ENCODE measurements at places on chromosomes 3 and 15.

- peak; percentile 18 for DNase-seq
These were observed 134.2 kb upstream of the SATB1 start for GRCh38 chr3:18559331-18559842.

- DNase-seq: no peak
These were observed 27.5 kb downstream of the NXPE3 start for GRCh38 chr3:101806491-101806890.

DNA sequence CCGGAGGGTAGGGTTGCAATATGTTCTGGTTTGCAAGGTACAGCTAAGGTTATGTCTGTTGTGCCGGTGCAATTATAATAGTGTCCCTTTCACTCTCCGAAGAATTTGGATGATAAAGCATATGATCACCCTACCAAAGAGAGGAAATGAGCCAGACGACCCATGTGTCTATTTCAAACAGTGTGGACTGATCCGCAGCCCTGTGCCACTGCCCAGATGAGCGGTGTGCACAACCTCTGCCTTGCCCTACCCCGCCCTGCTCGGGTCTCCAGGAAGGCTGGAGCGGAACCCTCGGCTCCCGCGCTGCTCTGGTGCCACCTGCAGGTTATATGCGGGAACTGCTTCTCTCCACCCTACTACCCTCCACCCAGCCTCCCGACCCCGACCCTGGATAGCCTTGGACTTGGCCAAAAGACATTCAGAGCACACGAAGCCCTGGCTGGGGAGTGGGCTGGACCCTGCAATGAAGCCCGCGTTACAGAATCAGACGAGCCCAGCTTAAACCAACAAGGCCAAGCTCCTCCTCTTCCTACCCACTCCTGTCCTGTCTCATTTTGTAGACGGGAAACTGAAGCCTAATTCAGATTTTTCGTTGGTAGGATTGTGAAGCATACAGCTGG, 68.4 kb upstream of the CHRNB4 start:
- DNase-seq: no peak

DNA sequence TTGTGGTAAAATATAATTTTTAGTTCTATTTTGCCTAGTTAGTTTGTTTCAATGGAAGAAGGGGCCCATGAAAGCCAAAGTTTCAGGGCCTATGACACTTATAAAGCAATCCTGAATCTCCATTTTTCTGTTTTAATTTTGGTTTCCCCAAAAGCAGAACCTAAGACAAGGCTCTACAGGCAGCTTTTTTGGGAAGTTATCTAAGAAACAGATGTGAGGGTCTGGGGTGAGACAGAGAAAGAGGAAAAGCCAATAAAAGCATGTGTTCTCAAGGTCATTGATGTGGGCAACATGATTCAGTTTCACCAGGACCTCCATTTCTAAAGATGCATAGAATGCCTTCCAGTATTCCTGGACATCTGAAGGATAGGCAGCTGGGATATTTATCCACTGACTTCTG, 598.5 kb downstream of the PDCD6IP start:
- no peak for DNase-seq

DNA sequence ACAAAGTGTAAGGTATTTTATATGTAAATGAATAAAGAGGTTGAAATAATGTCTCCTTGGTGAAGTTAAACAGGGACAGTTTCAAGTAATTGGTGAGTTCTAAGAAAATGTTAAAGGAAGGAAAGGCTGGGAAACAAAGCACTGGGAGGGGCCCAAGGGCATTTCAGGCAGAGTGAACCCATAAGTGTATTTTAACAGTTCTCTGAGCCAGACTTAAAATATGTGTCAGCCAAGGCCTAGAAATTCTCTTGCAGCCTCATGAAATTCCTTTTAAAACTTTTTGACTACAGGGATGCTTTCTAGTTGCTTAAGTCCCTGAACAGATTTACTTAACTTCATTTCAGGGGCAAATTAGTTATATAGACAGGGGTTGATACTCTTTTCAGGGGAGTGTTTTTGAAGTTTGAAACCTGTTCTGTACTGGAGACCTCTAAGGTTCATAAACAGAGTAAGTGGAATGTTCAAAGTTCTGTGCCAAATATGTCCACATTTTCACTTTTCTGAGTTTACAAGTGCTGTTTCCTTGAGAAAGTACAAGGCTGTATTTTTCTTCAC, 77.6 kb downstream of the GALK2 start:
- DNase-seq: no peak

DNA sequence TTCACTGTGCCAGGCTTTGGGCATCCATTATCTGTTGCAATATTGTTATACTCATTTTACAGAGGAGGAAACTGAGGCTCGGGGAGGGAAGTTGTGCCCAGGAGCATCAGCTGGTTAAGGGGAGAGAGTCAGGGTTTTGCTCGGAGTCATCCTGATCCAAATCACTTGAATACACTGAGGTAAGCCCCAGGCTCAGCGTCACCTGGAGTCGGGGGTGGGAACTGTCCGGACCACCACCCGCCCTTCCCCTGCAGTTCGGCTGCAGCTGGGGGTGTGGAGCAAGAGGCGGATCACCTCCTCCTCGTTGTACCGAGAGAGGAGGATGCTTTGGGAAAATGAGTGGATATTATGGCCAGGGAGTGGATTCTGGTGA, 646 bp downstream of the HRH1 start:
- DNase-seq: no peak

DNA sequence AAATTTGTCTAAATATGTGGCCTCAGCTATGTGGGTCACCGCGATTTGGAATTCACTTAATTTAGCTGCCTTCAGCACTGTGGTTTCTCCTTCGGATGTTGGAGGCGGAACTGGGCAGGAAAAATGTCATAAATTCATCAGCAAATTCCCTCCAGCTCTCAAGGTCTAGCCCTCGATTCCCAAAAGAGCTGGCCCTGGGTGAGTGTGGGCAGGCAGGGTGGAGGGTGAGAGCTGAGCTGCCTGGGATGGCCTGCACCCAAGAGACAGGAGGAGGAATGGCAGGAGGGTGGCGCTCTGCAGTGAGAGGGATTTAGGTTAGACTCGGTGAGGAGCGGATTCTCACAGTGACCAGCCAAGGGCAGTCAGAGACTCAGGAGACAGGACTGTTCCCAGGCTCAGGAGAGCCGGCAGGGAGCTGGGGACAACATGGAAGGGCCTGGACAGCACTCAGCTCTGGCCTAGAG, 57.1 kb downstream of the FEM1B start:
- DNase-seq: no peak

GRCh38 chr15:62119227-62119864, 45.7 kb downstream of the C2CD4B start:
- peak; percentile 98 for DNase-seq
